ENCODE measurements at places on chromosomes 3 and 15.
A peak's percentile ranks its signal among the peaks of the same experiment; 100 is the strongest.

DNA sequence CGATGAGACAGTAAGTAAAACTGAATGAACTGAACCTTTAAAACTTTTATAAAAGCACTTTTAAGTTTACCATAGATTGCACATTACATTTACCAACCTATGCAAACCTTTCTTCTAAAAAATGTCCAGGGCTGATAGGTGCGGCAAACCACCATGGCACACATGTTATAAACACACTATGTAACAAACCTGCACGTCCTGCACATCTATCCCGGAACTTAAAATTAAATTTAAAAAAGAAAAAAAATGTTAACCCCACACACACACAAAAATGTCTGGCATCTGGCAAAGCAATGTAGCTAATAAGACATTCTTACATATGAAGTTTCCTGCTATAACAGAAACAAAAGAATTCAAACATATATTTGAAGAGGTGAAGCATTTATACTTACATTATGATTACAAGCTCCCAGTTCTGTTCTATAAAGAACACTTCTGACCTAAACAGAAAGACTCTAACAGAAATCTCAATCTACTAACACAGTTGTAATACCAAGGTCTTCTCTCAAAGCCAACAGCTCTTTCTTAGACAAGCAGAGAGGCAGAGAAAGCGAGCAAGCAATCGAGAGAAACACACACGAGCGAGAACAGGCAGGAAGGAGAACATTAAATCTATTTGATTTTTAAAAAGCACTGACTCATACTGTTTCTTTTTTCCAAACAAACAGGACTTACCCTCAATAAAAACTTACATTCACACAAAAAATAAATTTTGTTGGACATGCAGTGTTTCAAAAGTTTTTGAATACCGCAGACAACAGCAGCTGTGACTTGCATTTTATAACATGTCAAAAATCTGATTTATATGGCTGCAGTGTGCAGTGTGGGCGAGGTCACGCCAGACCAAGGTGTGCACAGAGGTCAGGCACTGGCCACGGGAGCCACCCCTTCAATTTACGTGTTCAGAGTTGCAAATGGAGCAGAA, at the start of gene NRG4:
TSS of gene NRG4 (minus strand) at position 798 of the 925 bp plus-strand sequence. CDS start 1,194 bp downstream, outside the sequence.
- peak; percentile 2 for DNase-seq

- peak; percentile 67 for DNase-seq
Observed at GRCh38 chr15:83559310-83559966, 94.5 kb upstream of the ADAMTSL3 start.

DNA sequence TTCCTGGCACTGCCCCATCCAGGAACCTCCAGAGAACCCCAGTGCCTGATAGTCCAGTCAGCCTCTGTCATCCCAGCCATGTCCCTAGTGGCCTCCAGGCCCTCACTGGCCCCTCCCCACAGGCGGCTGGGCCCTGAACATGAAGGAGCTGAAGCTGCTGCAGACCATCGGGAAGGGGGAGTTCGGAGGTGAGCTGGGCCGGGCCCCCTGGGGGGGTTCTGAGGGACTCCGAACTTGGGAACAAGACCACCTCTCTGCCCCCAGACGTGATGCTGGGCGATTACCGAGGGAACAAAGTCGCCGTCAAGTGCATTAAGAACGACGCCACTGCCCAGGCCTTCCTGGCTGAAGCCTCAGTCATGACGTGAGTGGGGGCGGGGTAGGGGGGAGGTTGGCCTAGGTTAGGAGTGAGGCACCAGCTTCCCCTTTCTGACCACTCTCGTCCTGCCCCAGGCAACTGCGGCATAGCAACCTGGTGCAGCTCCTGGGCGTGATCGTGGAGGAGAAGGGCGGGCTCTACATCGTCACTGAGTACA, 12.0 kb upstream of the LMAN1L start:
- DNase-seq, result no peak

GRCh38 chr15:38672814-38673670, 108.4 kb upstream of the RASGRP1 start:
- no peak for DNase-seq

DNA sequence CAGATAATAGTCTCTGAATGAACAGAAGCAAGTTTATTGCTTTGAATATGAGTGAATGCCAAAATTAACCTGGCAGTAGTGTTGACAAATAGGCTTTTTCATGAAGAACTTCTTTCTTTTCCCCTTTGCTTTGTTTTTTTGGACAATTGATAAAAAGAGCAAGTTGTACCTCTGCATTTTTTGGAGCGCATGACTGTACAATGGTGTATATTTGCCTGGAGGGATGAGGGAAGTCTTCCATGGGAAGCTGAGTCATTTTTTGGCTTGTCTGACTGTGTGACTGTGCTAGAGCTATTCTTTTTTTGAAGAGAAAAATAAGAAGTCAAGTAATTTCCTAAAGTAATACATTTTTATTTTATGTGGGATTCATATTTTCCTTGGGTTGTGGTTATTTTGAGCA, 186.9 kb downstream of the KLHL25 start:
- peak; percentile 86 for DNase-seq

- peak; percentile 32 for DNase-seq
Observed at GRCh38 chr3:190739641-190740185, 122.8 kb downstream of the GMNC start.

DNA sequence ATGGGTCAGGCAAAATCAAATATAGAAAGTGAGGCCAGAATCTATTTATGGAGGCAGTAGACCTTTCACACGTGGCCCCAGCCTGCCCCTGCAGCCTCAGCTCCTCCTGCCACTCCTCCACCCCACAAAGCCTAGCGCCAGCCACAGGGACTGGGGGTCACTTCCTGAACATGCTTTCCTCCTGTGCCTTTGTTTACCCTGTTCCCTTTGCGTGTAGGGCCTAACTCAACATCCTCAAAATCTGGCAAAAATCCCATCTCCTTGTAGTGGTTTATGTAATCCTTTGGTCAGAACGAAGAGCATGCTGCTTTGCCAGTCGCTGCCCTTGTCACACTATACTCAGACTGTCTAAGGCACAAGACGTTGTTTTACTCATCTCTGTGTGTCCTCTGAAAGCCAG, 39.6 kb downstream of the KBTBD12 start:
- no peak for DNase-seq

DNA sequence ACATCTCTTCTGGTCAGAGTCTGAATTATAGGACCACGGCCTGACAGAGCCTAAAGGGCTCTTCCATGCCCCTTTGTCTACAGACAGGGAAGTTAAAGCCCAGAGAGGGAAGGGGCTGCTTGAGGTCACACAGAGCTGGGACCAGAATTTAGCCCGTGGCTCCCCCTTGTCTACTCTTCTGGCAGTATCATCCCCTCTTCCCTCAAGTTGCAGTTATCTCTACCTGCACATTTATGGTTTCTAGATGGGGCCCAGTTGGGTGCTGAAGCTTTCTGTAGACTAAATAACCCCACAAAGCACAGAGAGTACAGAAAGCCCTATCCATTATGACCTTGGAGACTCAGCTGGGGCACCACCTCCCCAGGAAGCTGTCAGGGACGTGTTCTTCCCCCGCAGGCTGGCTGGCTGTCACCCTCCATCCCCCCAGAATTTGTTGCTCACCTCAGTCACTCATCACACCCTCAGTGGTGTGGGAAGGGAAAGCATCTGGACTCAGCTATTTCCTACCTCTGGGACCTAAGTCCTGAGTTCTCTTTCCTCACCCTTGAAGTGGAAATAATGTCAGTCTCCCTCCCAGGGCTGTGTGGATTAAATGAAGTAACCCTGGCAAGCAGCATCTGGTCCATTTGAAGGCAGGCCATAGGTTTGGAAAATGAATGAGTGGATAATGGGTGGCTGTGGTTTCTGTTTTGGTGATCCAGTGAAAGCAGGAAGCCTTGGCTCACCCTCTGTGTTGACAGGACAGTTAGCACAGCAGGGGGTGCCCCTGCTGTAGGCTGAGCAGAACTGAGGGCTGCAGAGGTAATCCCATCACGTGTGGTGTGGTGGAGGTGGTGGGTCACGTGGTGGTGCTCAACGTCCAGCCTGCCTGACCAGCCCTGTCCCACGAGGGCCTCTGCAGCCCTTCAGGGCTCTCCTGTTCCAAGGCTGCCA, 16.3 kb downstream of the ACOX2 start:
- peak; percentile 19 for DNase-seq

GRCh38 chr15:85284497-85284896, 95.9 kb upstream of the AKAP13 start:
- DNase-seq, result no peak

DNA sequence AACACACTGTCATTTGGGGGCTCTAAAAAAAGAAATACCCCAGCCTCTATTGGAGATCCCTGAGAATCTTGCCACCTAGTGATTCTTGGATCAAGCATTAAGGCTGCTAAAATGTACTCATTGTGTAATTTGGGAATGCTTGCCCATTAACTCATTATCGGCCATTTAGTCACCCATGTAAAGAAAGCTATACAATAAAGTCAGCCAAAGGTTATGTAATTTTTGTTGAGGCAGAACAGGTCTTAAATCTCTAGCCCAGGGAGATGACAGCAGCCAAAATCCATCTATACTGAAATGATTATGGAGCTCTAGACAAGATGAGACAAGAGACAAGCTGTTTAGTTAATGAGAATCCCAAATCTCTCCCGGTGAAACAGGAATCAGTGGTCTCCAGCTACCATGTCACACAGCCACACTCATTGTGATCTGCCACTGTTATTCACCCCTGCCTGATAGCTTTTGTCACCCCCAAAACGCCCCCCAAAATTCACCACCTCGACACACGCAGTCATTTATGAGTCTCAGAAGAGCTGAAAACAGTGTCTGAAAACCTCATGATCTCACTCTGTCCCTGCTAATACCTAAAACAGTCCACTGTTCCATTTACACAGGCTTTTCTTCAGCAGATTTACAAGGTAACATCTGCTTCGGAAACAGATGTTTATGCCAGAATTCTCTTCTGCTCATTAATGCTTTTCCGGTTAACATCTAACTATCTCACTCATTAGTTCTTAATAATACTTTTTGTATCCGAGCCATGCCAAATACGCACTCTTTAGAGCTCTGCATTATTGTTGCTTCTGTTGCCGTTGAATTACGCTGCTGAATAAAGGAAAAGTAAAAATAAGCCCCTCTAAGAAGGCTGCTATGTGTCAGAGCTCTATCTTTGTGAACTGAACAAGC, 138.5 kb downstream of the RORA start:
- no peak for DNase-seq

DNA sequence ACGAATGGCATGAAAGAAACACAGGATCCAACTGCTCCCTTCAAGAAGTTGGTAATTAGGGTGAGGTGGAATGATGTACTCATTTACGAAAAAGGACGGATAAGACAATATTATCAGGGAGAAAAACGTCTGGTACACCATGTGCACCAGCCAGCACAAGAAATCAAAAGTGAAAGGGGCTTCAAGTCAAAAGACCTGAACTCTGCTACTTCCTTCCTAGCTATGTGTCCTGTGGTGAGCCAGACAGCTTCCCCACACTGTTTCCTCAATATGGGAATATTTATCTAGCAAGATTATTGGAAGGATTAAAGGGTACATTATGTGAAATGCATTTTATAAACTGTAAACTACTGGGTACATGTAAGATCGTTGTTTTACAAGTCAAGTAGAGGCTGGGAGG, 33.9 kb downstream of the RAB27A start:
- DNase-seq, result no peak

- DNase-seq, result no peak
Observed at GRCh38 chr3:12986031-12986430, 87.2 kb downstream of the IQSEC1 start.

DNA sequence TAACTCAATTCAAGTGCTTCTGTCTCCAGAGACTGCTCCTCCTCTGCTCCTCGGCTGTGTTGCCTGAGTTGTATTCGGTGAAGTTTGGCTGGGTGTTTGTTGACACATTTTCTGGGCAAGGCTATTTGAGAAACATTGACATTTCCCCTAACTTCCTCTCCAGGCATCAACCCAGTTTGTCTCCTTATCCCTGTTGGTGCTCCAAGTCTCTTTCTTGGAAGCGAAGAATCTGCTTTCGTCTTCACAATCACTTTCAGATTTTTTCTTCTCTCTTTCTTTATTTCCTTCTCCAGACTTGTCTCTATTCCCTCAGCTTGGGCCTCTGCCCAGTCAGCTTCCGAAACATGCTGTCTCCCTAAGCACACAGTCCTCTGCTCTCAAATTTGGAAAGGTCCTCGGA, 84.7 kb downstream of the ETV5 start:
- DNase-seq, result peak; percentile 5

- DNase-seq, result no peak
Observed at GRCh38 chr15:88894348-88894818, 961 bp downstream of the HAPLN3 start.

DNA sequence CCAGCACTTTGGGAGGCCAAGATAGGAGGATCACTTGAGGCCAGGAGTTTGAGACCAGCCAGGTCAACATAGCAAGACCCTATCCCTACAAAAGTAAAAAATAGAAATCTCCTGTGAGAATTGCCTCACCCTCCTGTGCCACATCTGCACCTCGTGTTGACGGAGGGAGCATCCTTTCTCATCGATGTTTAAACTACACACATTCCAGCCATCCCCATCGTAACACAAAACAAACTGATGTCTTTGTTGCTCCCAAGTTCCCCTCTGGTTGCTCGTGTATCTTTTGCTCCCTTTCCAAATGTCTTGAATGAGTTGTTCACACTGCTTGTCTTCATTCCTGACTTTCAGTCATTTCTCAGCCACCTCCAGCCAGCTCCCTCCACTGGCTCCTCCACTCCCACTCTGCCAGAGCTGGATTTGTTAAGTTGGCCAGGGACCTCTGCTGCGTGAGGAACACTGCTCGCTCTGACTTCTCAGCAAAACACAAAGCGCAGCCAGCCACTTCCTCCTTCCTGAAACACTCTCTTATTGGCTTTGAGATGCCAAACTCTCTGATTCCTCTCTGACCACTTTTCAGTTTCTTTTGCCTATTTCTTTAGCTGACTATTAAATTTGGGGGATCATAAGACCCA, 53.6 kb upstream of the ATP13A3 start:
- DNase-seq, result no peak

GRCh38 chr15:61339516-61339915, 110.4 kb upstream of the RORA start:
- no peak for DNase-seq

DNA sequence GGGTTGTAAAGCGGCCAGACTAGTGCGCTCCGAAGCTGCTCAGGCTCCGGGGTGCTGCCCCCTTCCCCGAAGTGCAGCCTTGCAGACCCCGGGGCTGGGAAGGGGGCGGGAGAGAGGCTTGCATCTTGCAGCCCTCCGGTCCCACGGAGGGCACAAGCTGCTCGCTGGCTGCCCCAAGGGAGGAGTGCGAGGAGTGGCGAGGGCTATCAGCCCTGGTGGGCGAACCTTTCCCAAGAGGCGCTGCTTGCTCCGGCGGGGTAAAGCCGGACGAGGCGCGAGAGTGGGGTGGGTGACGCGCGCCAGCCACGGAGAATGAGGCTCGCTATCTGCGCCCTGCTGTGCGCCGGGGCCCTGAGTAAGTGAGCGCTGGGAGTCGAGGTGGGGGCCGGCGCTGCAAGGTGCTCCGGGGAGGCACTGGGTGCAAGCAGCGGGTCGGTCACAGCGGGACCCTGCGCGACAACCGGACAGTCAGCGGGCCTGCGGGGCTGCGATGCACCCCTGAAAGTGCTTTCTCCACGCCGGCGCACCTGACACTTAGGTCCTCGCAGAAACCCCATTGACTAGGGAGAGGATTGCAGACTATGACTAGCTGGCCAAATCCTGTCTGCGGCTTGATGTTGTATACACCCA, 12.7 kb upstream of the TOPBP1 start:
- no peak for DNase-seq

DNA sequence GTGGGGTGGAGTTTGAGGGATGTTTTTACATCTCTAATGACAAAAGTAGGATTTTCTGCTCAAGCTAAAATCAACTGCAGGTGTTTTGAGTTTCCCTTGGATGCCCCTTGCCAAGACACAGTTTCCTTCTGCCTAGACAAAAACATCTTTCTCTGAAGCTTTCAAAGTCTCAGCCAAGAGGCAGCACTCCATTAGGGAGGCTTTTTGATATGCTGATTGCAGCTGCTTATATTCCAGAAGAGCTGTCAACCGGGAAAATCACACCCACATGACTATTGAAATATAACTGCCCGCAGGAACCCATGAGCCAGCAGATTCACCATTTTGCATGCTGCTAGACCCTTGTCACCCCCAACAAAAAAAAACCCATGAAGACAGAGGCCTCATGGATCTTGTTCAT, 27.5 kb upstream of the ZNF148 start:
- no peak for DNase-seq
